NCI-H187 (cell line): ENCODE measurements at places on chromosomes 4 and X.

- no peak for DNase-seq
These were observed 125.9 kb downstream of the MFAP3L start for GRCh38 chr4:169900241-169900845.

- DNase-seq: no peak
These were observed 1974.7 kb downstream of the ARAP2 start for GRCh38 chr4:34269613-34270012.

- DNase-seq: no peak
These were observed 91.4 kb downstream of the DCTD start for GRCh38 chr4:182825786-182826185.

DNA sequence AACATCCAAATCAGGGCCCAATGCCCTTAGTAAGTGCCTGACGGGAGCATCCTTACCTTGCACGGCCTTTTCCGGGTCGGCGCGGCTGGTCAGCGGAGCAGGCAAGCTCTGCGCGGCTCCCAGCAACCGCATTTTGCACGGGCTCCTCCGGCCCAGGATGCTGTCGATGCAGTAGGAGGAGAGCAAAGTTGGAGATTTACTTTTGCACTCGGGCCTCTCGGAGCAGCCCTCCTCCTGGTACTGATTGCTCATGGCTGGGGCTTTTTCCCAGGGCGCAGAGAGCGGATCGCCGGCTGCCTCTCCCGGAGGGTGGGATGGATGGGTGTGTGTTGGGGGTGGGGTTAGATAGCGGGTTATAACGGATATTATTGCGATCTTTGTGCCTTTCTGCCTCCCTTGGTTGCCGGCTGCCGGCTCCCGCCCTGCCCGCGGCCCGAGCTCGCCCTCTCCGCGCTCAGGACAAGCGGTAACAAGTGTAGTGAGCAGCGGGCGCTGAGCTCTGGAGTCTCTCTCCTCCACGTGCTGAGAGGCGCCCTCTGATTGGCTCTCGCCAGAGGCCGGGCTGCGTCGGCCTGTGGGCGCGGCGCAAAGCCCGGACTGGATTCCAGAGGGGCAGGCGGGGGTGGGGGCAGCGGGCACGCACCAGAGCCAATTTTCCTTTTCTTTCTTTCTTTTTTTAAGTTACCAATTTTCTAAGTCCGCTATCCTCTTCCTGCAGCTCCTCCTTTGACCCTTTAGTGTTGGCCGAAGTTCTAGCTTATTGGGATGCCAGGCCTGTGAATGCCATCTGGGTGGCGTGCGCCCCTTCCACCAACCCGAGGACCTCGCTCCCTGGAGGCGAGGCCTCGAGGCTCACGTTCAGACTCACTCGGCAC is at the start of gene ARX:
TSS of gene ARX (minus strand) at position 480 of the 875 bp plus-strand sequence. CDS start at position 252, 228 bp downstream.
- no peak for DNase-seq

DNA sequence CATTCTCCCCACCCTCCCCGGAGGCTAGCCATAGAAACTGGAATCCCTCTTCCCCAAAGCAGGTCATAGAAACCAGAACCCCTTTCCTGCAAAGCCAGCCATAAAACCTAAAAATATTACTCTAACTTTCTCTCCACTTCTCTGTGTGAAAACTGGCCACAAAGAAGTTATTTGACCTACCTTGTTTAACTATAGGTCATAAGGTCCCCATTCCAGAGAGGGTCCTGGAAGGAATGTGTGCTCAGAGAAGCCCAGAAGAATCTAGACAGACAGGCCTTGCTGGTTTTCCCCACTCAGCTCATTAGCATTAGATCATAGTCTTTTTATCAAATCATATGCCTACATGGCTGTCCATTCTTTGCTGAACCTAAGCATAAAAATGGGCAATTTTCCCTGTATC is 52.8 kb upstream of the TEX13A start:
- DNase-seq: no peak

GRCh38 chrX:39874202-39874816 is 223.4 kb downstream of the BCOR start:
- no peak for DNase-seq

DNA sequence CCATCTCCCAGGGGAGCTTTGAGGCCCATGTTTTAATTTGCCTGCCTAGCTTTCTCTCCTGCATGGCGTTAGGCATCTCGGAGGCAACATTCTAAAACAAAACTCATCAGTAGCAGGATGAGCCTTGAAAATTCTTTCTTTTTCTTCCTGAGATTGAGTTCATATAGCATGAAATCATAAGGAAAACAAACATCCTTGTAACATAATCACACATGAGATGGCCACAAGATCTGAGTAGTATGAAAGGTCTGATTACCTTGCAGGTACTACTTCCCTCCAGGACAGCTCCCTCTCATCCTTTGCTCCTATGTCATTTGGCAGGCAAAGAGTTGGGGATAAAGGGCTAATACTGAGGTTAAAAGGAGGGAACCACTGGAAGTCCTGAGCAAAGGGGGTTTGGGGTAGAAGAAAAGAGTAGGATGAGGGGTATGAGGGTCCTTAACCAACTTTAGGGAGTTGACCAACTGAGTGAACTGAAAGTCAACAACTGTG is 37.5 kb upstream of the CXCL8 start:
- DNase-seq: no peak

DNA sequence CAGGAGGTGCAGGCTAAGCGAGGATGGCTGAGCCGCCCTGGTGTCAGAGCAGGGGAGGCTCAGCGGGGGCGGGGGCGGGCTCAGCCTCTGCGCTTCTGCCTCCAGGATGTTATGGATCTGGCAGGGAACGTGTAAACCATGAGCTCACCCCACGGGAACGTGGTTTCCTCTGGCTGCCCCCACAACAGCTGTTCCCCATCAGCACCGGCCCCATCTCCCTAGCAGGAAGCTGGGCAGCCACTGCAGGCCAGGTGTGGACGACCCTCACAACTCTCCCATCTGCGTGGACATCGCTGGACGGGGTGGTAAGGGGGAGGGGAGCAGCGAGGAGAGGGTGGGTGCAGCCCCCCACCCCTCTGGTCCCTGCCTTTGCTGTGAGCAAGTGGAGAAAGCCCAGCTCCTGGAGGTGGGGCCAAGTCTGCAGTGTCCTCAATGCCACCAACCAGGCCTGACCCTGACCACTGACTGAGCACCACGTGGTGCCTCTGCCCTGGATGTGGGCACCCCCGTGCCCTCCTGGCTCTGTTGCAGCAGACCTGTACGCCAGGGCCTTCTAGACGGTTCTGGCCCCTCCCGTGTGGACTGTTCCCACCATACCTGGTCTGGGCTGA is 28.1 kb upstream of the SPON2 start:
- DNase-seq: no peak

- no peak for DNase-seq
These were observed 63.4 kb downstream of the GPR50 start for GRCh38 chrX:151239751-151240150.

GRCh38 chrX:65686236-65686635 is 18.8 kb downstream of the MSN start:
- no peak for DNase-seq

DNA sequence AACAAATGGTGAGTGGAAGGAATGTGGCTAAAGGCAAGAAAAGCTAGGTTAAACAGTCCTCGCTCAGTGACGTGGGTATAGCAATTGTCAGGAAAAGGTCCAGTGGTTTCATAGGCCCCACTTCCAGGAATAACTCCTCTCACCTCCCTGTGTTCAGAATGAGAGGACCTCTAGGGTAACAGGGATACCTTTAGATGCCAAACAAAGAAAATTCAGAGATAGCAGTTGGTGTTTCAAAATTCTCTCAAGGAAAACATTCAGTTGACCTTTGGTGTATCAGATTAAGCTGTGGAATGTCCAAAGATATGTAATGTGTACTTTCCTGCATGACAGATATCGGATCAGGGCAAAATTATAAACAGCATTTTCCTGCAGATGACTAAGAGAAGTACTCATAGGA is 155.9 kb downstream of the ARHGAP6 start:
- no peak for DNase-seq

DNA sequence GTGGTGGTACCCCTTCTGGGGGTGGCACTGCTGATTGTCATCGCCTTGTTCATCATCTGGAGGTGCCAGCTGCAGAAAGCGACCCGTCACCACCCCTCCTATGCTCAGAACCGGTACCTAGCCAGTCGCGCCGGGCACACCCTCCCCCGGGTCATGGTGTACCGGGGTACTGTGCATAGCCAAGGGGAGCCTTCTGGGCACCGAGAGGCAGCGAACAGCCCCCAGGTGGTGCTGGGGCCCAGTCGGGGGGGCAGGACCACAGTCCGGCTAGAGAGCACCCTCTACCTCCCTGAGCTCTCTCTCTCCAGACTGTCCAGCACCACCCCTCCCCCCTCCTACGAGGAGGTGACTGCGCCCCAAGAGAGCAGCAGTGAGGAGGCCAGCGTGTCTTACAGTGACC is 5.3 kb downstream of the PRRG3 start:
- DNase-seq: no peak

- no peak for DNase-seq
These were observed 11.4 kb upstream of the PCDH18 start for GRCh38 chr4:137543648-137544047.
